ENCODE measurements at places on chromosomes 1 and 21.

GRCh38 chr1:33087677-33088076 is 6.7 kb downstream of the AZIN2 start:
- DNase-seq: no peak

- no peak for DNase-seq
Observed at GRCh38 chr1:225652729-225653462, at the start of gene ENAH. Gene ENAH (minus strand): TSS chr1:225653123. CDS start chr1:225652690, 433 bp downstream.

DNA sequence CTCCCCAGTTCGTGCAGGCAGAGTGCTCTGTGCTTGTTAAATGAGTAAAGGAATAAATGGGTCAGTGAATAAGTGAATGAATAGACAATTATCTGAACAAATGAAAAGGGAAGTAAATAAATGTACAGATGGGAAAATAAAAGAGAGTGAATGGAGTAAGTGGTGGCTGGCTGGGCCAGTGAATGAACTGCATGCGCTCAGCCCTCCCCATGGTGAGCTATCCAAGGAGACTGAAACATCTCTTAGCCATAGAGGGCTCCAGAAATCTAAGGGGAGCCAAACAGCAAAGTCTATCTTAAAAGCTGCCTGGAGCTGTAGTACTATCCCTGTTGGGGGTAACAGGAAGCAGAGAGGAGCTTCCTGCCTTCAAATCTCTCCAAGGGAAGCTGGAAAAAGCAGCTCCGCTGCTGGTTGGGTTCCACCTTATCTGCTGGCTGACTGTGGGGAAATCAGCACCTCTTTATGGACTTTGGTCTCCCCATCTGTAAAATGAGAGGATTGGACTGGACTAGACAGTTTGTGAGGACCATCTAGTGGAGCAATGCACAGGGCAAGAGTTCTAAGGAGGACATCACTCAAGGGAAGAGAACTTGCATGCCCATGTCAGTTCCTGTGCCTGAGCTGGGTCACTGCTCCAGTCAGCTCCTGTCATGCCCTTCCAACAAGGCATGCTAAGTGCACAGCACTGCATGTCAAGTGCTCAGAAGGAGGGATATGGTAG is 77.9 kb downstream of the TRABD2B start:
- DNase-seq: no peak

- DNase-seq: no peak
Observed at GRCh38 chr1:35863881-35864625, 19.0 kb upstream of the AGO1 start.

DNA sequence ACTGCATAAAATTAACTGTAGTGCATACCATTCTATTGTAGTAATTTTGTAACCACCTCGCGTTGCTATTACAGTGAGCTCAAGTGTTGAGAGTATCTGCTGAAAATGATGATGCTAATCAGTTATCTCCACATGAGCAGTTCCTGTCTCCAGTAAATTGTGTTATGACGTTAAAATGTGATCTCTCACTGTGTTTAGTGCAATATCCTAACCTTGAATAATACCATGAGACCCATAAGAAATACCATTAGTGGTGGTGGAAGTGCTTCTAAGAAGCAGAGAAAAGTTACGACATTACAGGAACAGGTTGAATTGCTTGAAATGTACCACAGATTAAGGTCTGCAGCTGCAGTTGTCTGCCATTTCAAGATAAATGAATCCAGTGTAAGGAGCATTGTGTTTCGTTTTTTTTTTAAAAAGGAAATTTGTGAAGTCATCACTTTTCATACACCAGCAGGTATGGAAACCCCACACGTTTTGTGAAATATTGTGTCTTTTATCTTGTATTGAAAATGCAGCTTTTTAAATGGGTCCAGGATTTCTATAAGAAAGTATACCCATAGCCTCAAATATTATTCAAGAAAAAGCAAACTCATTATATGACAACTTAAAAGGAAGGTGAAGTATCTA is 72.5 kb downstream of the ANGPTL1 start:
- DNase-seq: no peak

- DNase-seq: no peak
Observed at GRCh38 chr1:2150801-2151200, 43.8 kb downstream of the FAAP20 start.

- DNase-seq: no peak
Observed at GRCh38 chr1:213985209-213986019, 2.4 kb upstream of the PROX1 start.

- no peak for DNase-seq
Observed at GRCh38 chr21:15775291-15775690, 45.5 kb downstream of the USP25 start.

GRCh38 chr1:235952950-235953615 is 86.4 kb upstream of the LYST start:
- DNase-seq: no peak

DNA sequence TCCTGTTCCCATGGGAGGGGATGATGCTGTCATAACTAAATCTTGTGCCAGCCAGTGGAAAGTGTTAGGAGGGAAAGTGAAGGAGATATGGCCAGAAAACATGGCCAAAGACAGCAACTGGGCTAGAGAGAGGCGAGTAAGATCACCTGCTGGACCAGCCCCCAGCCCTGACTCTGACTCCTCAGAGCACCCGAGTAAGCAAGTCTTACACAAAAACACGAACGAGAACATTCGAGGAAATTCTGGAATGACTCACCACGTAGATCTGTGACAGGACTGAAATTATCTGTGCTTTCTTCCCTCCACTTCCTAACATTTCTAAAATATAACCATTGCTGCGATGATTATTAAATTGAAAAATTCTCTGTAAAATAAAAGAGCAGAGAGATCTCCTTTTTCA is 9.2 kb downstream of the ZNF496 start:
- no peak for DNase-seq

GRCh38 chr1:23814016-23814415 is 11.2 kb downstream of the HMGCL start:
- no peak for DNase-seq

- DNase-seq: no peak
Observed at GRCh38 chr1:191086910-191087309, 609.2 kb upstream of the BRINP3 start.

GRCh38 chr1:26792924-26793323 is 5.2 kb downstream of the PIGV start:
- DNase-seq: no peak

DNA sequence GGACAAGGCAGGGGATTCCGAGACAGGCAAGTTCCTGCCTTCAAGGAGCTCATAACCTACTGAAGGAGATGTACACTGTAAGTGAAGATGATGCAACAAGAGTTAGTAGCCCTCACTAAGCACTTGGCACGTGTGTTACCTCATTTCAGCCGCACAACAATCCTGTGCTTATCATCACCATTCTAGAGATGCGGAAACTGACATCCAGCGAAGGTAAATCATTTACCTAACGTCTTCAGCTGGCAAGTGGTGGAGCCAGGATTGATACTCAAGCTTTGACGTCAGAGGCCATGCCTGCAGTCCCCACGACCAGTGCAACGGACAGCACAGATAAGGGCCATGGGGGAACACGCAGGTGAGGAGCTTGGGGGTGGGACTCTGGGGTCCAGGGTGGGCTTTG is 2.9 kb upstream of the UBXN10 start:
- no peak for DNase-seq

DNA sequence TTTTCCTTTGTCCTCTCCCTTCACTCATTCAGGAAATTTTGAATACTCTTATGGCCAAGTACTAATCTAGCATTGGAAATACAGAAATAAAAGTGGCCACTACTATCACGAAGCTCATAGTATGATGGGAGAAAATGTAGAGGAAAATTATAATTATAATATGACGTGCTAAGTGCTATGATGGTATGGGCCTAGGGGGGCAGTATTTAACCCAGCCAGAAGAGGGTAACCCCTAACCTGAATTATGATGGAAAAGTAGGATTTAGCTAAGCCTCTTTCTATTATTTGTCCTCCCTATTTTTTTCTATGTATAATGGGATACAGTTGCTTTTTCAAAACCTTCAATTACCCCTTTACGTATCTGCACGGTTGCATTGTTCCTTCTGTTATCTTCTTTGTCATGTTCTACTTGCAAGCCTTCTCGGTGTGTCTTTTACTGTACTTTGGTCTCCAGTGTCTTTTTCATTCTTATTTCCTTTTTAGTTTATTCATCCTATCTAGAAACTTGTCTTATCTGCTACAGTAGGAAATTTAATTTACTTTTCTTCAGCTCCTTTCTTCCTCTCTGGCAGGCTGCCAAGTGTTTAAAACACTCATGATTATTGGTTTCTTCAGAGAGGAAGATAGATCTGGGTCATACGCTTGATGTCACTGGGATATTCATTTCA is 88.8 kb upstream of the GPR52 start:
- DNase-seq: no peak

DNA sequence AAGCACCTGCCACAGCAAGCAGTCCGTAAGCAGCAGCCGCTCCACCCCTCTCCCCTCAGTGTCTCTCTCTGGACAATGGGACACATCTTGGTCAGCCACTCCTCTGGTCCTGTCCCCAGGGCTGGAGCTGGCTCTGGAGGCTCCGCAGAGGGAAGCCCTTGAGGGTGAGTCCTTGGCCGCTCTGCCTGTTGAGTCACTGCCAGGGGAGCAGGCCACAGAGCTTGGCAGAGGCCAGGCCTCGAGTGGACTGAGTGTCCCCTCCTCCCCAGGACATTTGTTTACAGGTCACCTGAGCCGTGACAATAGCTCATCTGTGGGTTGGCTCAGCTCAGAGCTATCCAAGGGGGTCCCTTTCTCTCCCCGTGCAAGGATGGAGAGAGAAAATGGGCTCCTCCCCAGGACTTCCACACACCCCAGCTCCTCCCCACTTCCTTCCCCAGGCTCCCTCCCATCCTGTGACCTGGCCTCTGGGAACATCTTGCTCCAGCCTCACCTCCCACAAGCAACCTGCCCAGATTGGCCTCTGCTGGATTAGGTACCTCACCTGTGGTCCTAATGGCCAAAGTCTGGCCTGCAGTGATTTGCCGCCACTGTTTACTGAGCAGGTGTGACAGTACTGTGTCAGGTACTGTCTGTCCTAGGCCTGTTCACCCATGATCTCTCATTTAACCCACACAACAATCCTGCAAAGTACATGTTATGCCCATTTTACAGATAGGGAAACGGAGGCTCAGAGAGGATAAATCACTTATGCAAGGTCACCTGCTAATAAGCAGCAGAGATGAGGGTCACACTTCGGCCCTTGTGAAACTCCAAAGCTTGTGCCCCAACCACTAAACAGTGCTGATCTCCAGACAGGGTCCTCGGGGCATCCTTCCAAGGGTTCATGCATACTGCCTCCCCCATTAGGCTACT is 4.8 kb downstream of the FAM131C start:
- DNase-seq: no peak

DNA sequence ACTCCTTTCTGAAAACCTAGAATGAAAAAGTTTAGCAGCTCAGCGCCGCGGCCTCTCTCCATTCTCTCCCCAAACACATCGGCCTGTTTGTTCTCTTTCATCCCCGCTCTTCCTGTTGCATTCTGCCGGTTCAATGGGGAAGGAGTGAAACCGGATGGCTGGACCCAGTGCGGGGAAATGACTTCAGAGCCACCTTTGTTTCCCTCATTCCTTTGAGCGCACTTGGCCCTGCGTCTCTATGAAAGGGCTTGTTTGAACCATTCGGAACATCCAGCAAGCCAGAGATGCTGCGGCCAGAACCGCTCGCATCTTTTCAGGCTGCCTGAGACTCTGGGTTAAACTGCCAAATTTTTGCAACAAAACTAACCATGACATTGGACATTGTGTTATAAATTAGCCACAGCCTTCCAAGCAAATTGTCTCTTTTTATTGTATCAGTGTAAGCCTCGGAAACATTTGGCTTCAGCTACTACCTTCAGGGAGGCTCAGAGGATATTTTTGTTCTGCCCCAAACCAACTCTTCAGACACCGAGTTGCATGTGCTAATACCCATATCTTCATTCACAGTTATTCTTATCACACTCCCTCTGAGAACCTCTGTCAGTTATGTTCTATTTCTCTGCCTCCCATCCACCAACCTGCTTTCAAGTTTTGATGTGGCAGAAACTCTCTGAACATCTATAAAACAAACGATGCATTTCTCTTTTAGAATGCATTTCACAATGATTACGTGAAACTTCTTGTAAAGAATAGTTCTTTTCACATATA is 5.1 kb upstream of the OLIG1 start:
- no peak for DNase-seq

DNA sequence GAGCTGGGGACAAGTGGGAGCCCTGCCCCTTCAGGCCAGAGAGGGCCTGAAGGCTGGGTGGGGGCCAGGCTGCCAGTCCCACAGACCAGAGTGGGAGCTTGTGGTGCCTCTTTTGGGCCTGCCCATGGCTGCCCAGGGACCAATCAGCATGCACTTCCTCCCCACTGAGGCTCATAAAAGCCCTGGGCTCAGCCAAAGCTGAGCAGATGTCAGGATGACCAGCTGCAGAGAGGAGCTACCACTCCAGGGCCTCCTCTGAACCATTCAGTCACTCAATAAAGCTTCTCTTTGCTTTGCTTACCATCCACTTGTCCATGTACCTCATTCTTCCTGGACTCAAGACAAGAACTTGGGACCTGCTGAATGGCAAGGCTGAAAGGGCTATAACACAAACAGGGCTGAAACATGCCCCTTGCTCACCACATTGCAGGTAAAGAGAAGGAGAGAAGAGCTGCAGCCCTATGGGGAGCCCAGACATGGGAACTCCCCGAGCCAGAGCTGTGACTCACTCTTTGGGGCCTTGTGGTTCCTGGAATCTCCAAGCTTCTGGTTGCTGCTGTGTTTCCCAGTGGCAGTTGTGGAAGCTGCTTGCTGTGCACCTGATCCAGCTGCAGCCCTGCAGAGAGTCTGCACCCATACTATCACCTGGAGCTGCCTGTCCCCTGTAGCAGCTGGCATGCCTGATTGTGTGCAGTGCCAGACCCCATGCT is 82.0 kb downstream of the OLFML3 start:
- no peak for DNase-seq

GRCh38 chr1:179107706-179108629 is 26.1 kb downstream of the TOR3A start:
- DNase-seq: no peak

- DNase-seq: no peak
Observed at GRCh38 chr1:155070721-155071569, 7.4 kb downstream of the EFNA4 start.

GRCh38 chr1:236914375-236914774 is 89.9 kb downstream of the MT1HL1 start:
- DNase-seq: no peak

- no peak for DNase-seq
Observed at GRCh38 chr1:243597383-243597782, 252.7 kb downstream of the AKT3 start.

GRCh38 chr1:116879478-116880133 is 30.1 kb upstream of the PTGFRN start:
- DNase-seq: no peak

- DNase-seq: no peak
Observed at GRCh38 chr1:147833231-147833860, 69.2 kb upstream of the GJA8 start.

- DNase-seq: no peak
Observed at GRCh38 chr1:5720045-5720444, 272.2 kb downstream of the NPHP4 start.

GRCh38 chr1:41618066-41618825 is 133.8 kb upstream of the EDN2 start:
- DNase-seq: no peak

DNA sequence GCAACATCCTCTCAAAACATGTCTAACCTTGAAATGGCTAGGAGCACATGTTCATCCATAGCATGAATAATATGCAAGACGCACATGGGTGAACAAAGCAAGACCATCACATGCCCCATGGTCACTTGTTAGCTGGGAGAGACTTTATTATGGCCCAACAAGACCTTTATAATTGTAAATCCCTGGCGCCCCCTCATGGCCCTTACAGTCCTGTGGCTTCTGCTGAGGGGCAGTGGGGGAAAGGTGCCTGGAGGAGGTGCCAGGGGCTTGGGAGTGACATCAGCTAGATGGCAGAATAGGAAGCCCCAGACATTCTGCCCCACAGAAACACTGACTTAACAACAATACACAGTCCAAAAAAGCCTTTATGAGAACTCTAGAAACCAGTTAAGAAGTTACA is 51.7 kb downstream of the CSMD2 start:
- DNase-seq: no peak
